GM12865 (cell line): ENCODE measurements at places on chromosomes 1 and 21.
A peak's percentile ranks its signal among the peaks of the same experiment; 100 is the strongest.

DNA sequence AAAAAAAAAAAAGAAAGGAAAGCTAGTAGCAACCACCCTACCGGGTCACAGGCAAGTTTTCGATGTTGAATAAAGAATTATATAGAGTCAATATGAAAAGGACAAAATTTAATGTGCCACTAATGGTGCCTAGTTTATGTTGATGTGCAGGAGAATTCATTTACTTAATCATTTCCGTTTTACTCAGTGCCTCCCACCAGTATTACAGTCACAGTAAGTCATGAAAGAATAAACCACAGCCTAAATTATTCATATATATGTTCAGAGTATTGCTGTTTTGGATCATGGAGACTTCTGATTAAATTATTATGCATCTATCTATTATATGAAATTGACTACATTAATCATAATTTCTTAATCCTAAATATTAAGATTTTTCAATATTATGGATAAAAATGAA lies 35.3 kb downstream of the FNBP1L start:
- DNase-seq: no peak

DNA sequence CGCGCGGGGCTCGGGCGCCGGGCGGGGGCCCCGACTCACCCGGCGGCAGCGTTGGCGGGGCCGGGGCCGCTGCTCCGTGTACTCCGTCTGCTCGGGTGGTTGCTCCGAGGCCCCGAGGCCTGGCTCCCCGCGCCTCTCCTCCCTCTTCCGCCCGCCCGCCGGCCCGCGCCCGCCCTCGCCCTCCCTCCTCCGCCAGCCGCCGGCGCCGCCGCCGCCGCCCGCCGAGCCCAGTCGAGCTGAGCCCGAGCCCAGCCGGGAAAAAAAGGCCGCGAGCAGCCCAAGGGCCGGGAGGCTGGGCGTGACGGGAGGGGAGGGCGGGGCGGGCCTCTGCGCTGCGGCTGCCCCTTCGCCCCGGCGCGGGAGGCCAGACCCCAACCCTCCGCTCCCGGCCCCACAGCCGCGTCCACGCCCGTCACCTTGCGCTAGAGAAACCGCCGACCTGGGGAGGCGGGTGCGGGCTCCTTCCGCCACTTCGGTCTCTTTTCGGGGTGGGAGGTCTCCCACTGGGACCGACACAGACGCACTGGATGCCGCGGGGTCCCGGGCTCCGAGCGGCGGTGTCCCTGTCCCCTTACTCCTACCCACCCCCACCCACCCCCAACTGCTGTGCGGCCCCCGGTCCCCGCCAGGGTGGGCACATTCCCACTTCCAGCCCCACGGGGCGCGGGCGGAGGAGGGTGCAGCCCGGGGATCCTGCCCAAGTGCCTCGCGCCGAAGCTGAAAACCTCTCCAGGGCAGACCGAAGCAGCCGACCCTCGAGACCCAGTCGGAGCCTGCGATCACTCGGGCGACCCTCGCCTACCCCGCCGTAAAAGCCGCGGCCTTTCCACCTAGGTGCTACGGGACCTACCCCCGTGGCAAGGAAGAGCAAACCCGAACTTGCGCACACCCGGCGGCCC lies at the start of gene CERS2:
Gene CERS2, minus strand, starts transcription at position 256 of the 899 bp plus-strand sequence. CDS start 5,745 bp downstream, outside the sequence.
- DNase-seq: peak; percentile 81

DNA sequence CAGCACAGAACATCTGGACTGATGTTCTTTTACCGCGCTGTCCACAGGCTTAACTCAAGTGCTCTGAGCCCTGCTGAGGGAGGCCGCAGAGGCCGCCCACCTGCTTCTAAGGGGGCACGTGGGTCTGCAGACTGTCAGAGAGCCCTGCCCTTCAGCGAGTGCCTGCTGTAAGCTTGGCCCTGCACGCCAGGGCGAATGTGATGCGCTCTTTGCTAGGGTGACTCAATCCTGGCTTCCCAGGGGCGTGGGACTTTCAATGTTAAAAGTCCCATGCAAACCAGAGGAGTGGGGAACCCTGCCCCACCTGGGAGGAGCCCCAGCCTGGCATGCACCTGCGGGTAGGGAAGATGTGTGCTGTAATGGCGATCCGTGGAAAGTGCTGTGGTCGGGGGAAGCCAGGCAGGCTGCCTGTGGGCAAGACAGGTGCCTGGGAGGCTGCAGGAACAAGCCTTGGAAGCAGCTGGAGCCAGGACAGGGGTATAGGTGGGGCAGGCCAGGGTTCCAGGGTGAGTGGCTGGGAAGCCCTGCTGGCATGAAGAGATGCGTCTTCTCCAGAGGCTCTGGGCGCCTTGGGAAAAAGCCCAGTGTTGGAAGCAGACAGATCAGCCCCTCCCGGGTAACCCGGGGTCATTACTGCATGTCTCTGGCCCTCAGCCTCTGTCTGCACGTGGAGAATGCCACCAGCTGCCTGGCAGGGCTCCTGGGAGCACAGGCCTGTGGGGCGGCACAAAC lies 594 bp upstream of the PANK4 start:
- DNase-seq: peak; percentile 81

DNA sequence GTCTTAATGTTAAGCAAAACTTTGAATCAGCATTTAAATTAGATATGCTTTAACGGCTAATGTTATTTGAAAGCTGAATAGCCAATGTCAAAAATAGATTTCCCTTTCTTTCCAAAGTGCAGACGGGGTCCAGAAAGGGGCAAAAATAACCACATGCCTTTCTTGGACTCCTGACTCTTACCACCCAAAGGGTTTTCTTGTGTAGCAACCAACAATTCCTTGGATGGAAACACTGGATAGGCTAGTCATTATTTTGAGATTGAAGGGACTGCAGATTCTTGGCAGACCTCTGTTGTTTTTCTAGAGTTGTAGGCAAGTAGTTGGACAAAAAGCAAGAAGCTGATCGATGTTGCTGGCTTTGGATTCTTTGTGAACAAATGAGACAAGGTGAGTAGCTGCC lies 107.0 kb downstream of the MRPS6 start:
- DNase-seq: no peak

DNA sequence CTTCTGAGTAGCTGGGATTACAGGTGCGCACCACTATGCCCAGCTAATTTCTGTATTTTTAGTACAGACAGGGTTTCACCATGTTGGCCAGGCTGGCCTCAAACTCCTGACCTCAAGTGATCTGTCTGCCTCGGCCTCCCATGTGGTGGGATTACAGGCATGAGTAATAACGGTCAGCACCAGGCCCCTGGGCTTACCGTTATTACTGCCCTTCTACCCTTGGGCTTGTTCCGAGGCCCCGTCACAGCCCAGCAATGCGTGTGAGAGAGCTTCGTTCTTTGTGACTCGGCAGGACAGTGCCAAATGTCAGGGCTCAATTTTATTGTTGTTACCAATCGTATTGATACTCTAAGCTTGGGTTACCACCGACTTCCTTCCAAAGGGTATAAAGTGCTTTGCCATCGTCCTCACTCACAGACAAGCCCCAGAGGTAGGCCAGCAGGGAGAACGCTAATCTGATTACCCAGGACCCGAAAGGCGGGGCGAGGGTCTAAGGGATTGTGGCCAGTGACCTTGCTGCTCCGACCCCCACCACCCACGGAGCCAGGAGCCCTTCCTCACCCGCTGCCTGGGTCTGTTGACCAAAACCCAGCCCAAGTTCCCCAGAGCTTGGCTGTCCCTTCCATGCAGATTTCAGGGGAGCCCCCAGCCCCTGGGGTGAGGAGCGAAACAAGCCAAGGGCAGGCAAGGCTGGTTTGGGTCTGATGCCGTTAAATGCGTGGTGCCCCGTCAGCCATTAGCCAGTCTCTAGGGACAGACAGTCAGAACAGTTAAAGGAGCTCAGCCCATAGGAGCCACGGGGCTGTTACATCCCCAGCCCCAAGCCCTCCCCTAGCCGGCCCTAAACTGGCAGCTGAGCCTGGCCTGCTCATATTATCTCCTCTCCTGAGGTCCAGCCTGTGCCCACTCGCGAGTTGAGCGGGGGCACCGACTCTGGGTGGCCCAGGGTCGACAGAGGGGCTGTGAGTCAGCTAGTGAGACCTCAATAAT lies 54.9 kb upstream of the CASZ1 start:
- no peak for DNase-seq

GRCh38 chr1:21278208-21278859 lies 11.9 kb downstream of the ECE1 start:
- no peak for DNase-seq

- DNase-seq: no peak
These were observed 205.3 kb downstream of the FGGY start for GRCh38 chr1:59502009-59502691.

GRCh38 chr1:8361198-8361849 lies 43.4 kb downstream of the SLC45A1 start:
- no peak for DNase-seq

DNA sequence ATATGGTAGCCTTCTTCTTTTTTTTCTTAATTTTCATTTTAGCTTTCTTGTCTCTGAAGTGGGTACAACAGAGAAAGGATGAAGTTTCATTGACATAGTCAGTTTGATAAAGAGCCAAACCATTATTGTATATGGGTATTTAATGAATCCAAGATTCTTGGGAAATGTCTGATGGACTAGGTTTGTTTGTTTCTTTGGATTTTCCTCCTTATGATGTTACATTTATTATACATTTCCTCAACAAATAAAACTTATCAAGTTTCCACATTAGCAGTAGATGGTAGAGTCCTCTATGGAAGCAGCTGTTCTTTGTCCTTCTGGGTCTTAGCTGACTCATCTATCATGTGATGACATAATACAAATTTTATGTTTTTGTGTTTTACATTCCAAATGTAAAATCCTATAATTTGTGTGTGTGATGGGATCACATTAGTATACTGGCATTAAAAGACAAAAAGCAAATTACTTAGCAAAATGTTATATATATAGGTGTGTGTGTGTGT lies 6.0 kb downstream of the COL24A1 start:
- DNase-seq: no peak

GRCh38 chr1:162629651-162630050 lies 2.6 kb upstream of the DDR2 start:
- DNase-seq: no peak

- peak; percentile 74 for DNase-seq
These were observed 62.9 kb upstream of the TMPRSS2 start for GRCh38 chr21:41570791-41571355.

GRCh38 chr1:97904534-97904933 lies 16.3 kb downstream of the DPYD start:
- DNase-seq: no peak
